ENCODE measurements at places on chromosomes 1 and 21.

DNA sequence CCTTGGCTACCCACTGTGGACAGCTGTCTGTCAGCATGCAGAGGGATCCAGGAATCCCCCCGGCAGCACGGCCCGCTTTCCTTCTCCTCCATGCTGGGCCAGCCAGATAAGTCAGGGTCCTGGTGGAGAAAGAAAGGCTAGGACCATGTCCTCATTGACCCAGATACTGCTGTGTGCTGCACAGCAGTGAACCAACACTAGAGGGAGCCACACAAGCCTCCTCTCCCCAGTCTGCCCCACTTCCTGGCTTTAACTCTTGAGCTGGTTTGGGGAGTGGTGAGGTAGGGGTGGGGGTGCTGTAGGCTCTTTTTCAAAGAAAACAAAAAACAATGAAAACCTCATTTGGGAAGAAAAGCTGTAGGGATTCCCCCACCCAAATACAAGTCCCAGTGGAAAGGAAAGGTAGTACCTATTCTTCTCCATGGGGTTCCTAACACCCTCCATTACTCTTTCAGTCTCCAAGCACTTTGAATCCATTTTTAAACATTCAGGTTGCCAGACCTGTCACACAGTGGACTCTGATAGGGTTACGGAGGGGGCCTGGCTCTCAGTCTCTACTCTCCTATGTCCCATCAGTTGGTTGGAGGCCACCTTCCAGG lies 84.9 kb upstream of the CD1D start:
- DNase-seq = no peak

- DNase-seq = no peak
These were observed 63.6 kb downstream of the GADD45A start for GRCh38 chr1:67748630-67749029.

- DNase-seq = no peak
These were observed 7.6 kb upstream of the OTUD7B start for GRCh38 chr1:150018165-150018564.

GRCh38 chr1:221470000-221470698 lies 271.7 kb downstream of the DUSP10 start:
- DNase-seq = no peak

DNA sequence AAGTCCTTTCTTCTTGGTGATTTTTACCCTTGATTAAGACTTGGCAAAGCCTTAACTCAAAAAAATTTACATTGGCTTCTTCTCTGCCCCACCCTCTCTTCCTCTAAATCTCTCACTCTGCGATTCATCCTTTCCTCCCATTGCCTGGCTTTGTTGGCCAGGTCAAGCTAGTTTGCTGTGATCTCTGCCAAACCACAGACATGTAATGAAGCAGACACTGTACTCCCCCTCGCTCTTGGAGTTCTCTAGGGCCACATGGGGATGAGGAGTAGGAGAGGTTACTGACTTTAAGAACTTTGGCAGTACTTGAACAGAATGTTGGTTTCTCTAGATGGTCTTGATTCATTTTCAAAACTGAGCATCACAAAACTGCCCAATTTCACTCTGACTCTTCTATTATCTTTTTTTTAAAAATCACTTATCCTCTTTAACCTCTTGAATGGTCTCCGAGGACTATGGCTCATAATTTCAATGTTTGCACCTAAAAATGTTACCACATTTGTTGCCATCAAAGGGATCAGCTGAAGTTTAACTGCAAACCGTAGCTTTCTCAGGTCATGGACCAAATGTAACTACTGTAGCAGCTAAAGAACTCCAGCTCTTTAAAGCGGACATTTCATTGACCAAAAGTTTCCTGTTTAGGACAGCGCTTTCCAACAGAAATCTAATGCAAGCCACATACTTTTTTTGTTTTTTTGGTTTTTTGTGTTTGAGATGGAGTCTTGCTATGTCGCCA lies 62.7 kb upstream of the IPO9 start:
- no peak for DNase-seq
